ENCODE measurements at places on chromosomes 1 and 21. TPM values are rescaled to one million over a fixed set of nuclear protein-coding genes. Genes with fewer than 3 reads are reported as not detected.

Gene GJA4
- 0.69 TPM for total RNA-seq

Gene FAM151A
- not detected for total RNA-seq

- H3K27ac ChIP-seq = no peak overlapping the region
- H3K4me3 ChIP-seq = peak overlapping the region; percentile 90
- no peaks in the 10 kb centered on the region for H3K27me3 ChIP-seq
- peaks cover 9% of the 10 kb centered on the region for H3K4me1 ChIP-seq
- peaks cover 3% of the 10 kb centered on the region for H3K36me3 ChIP-seq
Measured at GRCh38 chr1:150516050-150516591, 569 bp downstream of the FALEC start.

Gene ALPL
- not detected for total RNA-seq

DNA sequence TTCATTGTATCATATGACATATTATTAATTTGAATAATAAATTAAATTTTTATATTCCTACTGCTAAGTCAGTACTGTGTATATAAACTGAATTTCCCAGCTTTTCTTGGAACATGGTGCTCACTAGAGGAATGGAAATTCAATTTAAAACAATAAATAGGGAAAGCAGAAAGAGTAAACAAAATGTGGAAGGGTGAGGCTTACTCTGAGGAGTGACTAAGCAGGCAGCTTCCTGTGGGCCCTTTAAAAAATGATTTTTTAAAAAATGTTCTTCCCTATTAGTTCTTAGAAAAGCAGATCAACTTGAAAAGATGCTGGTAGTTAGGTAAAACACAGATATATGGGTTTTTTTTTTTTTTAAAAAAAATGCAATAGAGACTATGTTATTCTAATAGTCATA is 49.5 kb upstream of the S1PR1 start:
- no peaks in the 10 kb centered on the region for H3K36me3 ChIP-seq
- H3K4me1 ChIP-seq = peaks cover 44% of the 10 kb centered on the region
- H3K27me3 ChIP-seq = no peaks in the 10 kb centered on the region

DNA sequence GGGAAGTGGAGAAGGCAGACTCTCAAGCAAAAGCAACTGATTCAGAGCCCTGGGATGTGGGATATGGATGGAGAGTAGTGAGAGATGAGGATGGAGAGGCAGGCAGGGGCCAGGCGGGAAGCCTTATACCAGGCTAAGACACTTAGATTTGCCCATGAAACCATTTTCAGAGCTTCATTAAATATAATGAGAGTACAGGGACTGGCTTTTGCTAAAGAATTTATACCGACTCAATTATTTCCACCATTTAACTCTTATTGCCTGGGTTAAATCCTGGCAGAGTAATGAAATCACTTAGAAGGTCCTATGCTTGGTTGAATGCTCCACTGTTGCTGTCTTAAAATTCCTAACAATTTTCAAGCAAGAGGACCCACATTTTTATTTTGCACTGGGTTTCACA is 311.7 kb downstream of the KCNH1 start:
- peaks cover 14% of the 10 kb centered on the region for H3K27me3 ChIP-seq
- no peaks in the 10 kb centered on the region for H3K4me1 ChIP-seq
- DNase-seq = no peak
- no peak overlapping the region for H3K4me3 ChIP-seq

DNA sequence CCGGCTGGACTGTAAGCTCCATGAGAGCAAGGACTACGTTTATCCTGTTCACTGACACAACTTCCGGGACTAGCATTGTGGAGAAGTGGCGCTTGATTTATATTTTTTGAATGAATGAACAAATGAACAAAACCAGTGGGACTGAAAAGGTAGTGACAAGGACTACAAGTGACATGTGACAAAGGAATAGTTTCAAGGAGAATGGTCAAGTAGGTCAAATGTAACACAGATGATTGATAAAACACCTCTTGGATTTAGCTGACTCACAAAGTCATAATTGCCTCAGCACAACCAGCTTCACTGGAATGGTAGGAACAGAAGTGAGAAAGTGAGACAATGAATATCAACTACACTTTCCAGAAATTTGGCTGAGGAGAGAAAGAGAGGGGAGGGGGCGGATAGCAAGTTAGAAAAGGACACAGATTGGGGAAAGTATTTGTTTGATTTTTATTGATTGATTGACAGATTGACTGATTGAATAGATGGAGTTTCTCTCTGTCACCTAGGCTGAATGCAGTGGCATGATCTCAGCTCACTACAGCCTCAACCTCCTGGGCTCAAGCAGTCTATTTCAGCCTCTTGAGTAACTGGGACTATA is 14.2 kb downstream of the MTF1 start:
- H3K4me1 ChIP-seq = peaks cover 38% of the 10 kb centered on the region
- no peaks in the 10 kb centered on the region for H3K27me3 ChIP-seq
- H3K36me3 ChIP-seq = peaks cover 6% of the 10 kb centered on the region
- no peak overlapping the region for H3K4me3 ChIP-seq

Measured in activated naive CD4-positive, alpha-beta T cell treated with anti-CD3 and anti-CD28 coated beads for 36 hours (primary cell).